ENCODE measurements at places on chromosomes 12 and 14.

DNA sequence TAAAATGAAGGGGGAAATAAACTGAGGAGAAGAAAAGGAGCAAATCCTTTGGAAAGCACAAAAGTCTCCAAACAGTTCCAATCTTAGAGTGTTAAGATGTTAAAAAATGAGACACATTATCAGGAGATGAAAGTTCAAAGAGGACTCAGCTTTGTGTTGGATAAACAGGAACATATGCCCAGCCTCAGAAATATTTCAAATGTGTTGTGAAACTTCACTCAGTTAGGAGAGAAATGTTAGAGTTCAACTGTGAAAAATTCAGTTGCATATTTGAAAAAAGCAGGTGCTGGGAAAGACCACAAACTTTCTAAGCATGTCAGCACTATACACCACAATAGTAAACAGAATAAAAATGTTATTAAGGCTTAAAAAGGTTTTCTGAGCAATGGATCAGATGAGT lies 136.8 kb upstream of the PRKD1 start:
- no peak for DNase-seq

DNA sequence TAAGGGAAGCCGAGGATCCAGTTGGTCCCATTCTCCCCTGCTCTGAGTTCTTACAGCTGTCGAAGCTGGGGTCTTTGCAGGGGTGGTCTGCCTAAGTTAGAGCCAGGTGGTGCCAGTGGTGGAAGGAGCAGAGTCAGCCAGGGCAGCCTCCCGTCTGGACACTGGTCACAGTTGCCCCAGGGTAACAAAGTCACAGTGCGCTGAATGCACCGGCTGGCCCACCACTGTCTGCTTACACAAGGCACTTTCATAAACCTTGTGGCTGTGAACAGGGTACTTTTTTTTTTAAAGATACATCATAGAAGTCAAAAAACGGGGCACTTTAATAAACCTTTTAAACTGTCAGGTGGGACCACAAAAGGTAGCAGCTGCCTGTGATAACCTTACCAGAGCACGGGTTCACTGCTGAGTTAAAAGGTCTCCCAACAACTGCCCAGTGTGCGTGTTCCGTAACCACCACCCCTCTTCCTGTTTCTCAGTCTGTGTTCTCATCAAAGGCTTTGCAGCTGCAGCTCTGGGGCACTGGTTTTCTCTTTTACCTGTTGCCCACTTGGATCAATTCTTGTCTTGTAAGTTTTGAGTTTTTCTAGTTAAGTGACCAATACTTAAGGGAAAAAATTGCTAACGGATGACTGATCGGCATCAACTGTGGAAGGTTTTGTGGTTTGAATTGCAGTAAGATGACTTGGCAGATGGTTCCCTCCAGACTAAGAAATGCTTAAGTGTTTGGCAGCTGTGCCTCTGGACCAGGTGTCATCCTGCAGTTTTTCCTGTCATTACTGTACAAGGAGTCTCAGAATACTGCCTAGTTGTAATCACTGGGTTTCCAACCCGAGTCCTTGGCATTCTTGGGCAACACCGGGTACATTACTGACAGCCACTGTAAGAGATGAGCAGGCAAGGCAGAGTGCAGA lies 55.9 kb downstream of the DYNC1H1 start:
- DNase-seq, result peak; percentile 3

GRCh38 chr14:64844969-64845536 lies 34.7 kb downstream of the SPTB start:
- DNase-seq, result no peak

- DNase-seq, result no peak
Observed at GRCh38 chr12:113152196-113152834, 2.8 kb downstream of the CFAP73 start.

DNA sequence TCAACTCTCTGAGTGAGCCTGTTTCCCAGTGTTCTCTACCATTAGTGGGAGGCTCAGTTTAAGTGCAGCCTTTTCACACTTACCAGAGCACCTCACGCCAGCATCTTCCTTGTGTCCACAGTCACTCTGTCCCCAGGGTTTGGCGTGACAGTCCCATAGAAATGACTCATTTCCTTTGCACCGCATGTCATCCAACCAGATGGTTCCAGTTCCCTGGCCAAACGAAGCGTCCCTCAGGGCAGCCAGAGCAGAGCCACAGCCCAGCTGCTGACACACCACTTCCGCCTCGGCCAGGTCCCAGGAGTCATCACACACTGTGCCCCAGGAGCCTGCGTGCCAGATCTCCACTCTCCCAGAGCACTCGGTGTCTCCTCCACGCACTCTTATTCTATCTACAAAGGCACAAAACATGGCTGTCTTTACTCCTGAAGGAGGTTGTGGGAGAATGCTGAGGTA lies 65.4 kb downstream of the ACSM4 start:
- peak; percentile 46 for DNase-seq

GRCh38 chr14:94474581-94475031 lies 1.4 kb downstream of the SERPINA9 start:
- no peak for DNase-seq

GRCh38 chr12:62631471-62632410 lies 165.1 kb downstream of the MON2 start:
- DNase-seq, result peak; percentile 85

DNA sequence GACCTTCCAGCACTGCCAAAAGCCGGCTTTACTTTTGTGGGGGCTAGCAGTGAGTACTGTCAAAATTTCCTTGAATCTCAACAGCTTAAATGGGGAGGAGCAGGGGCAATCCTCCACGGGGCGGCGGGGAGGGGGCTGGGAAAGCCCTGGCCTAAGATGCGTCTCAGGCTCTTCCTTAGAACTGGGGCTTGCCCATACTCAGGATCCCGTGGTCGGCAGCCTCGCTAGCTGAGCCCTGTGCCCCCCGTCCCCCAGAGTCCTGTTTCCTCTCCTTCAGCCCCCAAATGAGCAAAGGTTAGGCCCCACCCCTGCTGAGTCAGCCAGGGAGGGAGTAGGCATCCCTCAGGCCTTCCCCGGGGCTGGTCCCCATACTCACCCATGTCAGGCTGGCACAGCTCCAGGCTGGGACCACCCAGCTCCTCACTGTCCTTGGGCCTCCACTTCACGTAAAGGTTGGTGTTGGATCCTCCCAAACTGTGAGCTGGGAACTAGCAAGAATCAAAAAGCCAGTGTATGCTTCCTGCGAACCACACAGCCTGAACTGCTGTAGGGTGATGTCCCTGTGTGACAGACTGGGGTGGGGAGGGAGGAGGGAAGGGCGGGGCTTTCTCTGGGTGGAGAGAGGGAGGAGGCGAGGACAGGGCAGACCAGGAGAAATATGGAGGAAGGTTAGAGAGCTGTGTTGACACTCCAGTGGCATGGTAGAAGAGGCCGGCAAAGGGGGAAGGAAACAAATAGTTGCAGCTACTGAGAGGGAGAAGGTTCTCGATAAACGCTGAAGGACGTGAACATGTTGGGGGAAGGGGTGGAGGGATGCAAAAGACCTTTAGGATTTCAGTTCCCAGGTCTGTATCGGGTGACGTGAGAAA lies 5.9 kb upstream of the BAZ2A start:
- DNase-seq, result peak; percentile 95

- DNase-seq, result no peak
Observed at GRCh38 chr12:40499856-40500255, 192.4 kb upstream of the CNTN1 start.

DNA sequence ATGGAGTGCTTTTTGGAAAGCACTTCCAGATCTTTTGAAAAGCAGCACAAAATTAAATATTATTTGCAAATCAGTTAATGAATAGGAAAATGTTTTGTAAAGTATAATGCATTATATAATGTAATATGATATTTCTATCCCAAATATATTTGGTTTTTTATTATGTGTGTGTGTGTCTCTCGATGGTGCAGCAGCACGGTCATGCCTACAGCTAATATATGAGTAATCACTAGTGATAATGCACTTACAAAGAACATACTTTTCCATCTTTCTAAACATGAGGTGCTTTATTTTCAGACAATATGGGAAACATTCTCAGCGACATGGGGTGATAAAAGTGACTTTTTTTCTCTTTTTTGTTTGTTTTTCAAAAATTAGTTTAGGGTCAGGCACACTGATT lies 1.3 kb upstream of the EEA1 start:
- DNase-seq, result no peak

DNA sequence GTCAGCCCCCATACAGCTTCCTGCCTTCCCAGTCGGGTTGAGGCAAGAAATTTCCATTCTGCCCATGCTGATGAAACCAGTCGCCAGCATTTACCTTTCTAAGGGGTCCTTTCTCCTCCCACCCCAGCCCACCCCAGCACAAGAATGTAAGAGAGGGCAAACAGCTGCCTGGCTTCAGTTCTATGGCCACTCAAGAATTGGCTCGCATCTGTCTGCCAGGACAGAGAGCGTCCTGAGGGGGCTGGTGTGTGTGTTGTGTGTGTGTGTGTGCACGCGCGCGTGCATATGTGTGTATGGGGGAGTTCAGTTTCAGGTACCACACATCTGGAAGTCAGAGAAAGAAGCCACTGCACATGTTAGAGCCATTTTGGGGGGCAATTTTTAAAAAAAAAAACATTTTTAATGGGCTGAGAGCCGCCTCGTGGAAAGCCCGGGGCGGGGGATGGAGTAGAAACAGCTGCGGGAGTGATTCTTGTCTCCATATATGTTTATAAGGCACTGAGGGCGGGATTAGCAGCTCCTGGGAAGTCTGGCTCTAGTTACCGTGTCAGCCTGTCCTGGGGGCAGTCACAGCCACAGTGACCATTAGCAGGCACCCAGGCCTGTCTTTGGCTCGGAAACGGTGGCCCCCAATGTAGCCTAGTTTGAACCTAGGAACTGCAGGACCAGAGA lies at the start of gene WNT5B:
Gene WNT5B (plus strand): TSS at position 566 of the 672 bp plus-strand sequence. CDS start 2,124 bp downstream, outside the sequence.
- DNase-seq, result no peak

GRCh38 chr12:70638639-70639360 lies 1.6 kb upstream of the PTPRB start:
- DNase-seq, result no peak

DNA sequence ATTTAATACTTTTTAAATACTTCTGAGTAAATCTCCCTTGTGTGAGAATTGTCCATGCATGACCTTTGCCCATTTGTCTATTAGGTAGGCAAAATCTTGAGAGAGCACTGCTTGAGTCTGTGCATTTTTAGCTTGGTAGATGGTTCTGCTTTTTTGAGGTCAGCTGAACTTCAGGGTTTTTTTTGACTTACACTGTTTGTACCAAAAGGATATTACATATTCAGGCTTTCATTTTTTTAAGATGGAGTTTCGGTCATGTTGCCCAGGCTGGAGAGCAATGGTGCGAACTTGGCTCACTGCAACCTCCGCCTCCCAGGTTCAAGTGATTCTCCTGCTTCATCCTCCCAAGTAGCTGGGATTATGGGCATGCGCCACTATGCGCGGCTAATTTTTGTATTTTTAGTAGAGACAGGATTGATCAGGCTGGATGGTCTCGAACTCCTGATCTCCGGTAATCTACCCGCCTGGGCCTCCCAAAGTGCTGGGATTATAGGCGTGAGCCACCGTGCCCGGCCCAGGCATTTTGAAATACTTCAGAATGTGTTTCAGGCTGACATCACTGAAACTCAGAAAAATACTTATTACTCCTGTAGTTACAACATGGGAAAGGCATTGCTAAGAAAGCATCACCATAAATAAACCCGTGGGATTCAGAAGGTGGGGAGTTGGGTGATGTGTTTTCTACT lies 11.1 kb downstream of the RASSF3 start:
- DNase-seq, result no peak

GRCh38 chr14:92527721-92528120 lies 14.1 kb downstream of the RIN3 start:
- DNase-seq, result no peak

- no peak for DNase-seq
Observed at GRCh38 chr12:68200854-68201253, 24.8 kb downstream of the IL26 start.

Measured in eye (tissue), 1 donor.